ENCODE measurements at places on chromosomes 1 and 21.

GRCh38 chr1:165452336-165453130, 7.6 kb upstream of the RXRG start:
- DNase-seq, result no peak

DNA sequence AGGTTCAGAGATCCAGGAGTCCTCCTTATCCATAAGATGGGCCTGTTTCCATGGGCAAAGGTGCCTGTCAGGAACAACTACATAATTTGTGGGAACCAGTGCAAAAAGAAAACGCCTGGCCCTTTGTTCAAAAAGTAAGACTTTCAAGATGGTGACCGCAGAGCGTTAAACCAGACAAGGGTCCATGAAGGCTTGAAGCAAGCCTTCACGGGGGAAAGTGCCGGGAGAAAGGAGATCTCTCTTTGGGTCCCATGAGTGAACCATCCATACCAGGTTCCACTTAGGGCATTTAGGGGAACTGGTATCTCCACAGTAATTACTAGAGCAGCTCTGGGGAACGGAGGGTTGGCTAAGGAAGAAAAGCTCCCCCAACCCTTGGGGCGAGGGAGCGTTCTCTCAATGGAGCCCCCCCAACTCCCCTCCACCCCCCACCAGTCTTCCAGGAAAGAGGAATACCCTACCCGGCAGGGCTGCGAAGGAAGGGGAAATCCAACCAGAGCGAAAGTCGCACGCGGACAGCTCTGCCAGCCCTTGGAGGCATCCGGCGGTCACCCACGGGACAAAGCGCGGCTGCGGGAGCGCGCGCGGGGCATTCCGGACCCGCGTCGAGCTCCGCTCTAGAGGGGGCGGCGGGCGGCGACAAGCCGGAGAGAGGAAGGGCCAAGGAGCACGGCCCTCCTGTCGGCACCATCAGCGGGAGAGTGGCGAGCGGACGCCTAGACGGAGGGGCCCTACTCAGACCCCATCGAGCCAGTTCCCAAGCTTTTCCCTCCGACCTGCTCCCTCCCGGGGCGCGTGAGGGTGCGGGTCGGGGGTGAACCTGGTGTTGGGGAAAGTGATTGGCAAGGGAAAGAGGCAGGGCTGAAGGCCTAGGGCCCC, 687 bp upstream of the RASSF5 start:
- DNase-seq, result no peak

DNA sequence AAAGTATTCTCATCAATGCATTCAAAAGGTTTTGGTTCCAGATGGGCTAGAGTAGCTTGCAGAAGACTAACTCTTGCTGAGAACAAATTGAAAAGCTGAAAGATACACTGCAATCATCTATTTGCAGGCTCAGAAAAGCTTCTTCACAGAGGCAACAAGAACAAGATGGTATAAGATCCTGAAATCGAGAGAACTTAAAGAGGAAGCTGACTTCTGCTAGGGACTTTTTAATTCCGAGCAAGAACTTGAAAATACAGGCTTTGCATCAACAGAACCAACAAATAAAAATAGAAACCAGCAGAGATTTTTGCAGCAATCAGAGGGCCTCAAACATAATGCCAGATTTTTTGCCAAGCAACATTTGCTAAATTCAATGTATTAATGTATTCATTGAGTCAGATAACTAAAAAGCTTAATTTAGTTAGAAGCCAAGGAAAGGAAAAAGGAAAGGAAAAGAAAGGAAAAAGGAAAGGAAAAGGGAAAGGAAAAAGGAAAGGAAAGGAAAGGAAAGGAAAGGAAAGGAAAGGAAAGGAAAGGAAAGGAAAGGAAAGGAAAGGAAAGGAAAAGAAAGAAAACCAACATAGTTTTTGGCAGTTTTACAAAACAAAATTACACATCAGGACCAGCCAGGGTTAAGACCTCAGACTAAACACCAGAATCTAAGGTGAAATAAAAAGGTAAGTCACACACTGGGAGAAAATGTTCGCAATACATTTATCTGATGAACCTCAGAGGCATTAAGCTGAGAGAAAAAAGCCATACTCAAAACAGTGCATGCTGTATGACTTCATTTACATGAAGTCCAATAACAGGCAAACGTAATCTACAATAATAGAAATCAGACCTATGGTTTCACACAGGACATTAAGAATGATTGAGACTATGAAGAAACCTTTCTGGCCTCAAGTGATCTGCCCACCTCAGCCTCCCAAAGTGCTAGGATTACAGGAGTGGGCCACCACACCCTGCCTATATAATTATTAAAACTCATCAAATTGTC, 42.6 kb downstream of the FAF1 start:
- DNase-seq, result no peak

- no peak for DNase-seq
Observed at GRCh38 chr1:65407877-65408276, 12.6 kb upstream of the LEPR start.

Measured in osteocyte (in vitro differentiated cells).